Caco-2 (cell line): ENCODE measurements at places on chromosomes 2 and 18.

DNA sequence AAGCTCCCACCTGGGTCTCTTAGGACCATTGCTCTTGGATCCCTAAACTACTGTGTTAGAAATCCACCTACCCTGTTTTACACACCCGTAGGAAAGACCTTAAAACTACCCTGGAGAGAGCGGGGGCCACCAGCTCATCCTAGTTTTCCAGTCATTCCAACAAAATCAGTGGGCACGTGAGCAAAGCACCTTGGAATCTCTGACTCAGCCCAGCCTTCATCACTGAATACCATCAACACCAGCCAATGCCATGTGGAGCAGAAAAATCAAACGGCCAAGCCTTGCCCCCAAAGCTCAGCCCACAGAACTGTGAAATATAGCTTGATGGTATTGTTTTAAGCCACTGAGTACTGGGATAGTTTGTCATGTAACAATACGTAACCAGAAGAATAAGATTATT is 449.7 kb upstream of the CHAC2 start:
- DNase-seq: no peak

DNA sequence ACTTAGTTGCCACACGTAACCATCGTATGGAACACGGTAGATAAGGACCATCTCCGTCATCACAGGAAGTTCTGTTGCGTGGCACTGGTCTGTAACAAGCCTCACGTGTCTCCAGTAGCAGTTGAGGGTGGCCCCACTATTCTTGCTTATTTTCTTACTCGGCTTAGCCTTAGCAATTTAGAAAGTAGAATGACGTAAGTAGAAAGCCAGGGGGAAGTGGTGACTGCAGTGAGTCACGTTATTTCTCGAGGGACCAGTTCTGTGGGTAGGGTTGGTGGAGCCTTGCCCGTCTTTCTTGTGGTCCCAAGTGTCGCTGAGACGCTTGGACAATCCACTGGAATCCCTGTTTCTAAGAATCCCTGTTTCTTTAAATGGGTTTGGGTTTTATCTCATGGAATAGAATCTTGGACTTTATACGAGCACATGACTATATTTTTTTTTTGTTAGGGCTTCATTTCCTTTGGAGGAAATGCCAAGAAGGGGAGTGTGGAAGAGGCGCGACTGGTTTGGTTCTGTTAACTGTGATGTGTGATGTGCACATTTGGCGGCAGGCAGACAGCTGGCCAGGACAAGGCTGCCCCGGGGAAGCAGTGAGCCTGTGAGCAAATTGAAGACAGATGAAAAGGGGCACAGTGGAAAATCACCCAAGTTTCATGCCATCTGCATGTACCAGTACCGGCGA is 96.2 kb downstream of the CABLES1 start:
- no peak for DNase-seq

DNA sequence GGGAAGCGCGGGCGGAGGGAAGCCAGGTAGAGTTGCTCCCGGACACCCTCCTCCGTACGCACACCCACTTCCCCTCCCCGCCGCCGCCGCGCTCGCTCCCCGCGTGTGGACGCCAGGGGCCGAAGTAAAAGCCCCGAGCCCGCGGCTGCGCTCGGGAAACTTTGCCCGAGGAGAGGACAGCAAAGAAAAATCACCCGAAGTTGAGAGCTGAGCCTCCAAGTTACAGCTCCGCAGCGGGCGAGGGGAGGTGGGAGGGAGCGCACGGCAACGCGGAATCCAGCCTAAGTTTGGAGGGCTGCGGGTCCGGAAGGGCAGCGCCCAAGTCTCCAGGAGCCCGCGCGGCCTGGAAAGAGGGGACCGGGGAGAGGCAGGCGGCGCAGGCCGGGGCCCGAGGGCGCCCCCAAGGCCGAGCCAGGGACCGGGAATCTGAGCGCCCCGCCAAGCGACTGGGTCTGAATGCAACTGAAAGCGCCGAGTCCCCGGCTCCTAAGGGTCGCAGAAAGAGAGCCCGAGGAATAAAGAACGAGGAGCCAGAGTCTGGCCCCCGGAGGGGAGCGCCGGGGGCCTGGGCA is 706 bp upstream of the BCL11A start:
- no peak for DNase-seq

DNA sequence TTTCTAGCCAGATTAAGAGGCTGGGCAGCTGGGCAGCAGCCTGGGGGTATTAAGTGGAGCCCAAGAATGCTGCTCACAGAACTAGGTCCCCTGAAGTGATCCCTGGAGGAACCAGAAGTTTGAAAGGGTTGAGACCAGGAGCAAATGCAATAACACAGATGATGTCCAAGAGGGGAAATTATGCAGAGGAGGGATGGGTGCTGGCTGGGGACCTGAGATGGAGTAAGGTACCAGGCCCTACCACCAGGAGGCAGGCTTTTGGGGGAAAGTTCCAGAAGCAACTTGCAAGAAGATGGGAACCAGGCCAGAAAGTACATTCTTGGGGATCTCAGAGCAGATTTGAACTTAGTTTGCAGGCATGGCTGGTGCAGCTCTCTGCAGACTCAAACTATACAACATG is 175.1 kb downstream of the NCK2 start:
- peak; percentile 42 for DNase-seq

DNA sequence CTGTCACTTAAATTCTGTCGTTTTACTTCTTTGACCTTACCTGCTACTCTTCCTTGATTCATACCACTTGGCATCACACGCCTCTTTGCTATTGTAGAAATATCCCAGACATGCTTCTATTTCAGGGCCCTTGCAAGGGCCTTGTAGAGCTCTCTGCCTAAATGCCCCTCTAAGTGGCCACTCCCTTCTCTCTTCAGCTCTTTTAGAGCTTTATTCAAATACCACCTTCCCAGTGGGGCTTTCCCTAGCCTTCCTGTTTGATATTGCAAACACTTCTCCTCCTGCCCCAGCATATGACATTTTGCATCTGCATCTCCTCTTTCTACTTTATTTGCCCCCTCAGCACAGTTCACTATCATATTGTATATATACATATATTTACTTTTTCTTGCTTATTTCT is 54.0 kb downstream of the PELI1 start:
- no peak for DNase-seq

DNA sequence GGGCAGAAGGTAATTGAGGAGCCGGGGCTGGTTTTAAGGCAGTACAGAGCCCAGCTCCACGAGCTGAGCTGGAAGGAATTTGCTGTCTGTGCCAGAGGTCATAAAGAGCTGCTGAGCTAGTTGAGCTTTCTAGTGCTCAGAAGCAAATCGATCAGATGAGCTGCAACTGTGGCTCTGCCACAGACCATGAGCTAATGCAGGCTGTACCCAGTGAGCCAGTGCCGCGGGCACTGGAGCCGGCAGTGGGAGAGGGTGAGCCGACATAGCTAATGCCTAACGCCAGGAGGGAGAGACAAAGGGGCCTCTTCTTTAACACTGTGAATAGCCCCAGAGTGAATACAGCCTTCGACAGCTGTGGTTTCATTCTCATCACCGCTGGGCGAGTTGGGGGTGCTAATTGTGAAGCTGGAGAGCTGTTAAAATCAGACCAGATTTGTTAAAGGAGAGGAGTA is 410.1 kb upstream of the TCF4 start:
- DNase-seq: no peak

GRCh38 chr18:40877096-40877495 is 1077.9 kb upstream of the PIK3C3 start:
- DNase-seq: no peak

GRCh38 chr2:176830362-176830761 is 382.2 kb upstream of the HNRNPA3 start:
- DNase-seq: no peak

DNA sequence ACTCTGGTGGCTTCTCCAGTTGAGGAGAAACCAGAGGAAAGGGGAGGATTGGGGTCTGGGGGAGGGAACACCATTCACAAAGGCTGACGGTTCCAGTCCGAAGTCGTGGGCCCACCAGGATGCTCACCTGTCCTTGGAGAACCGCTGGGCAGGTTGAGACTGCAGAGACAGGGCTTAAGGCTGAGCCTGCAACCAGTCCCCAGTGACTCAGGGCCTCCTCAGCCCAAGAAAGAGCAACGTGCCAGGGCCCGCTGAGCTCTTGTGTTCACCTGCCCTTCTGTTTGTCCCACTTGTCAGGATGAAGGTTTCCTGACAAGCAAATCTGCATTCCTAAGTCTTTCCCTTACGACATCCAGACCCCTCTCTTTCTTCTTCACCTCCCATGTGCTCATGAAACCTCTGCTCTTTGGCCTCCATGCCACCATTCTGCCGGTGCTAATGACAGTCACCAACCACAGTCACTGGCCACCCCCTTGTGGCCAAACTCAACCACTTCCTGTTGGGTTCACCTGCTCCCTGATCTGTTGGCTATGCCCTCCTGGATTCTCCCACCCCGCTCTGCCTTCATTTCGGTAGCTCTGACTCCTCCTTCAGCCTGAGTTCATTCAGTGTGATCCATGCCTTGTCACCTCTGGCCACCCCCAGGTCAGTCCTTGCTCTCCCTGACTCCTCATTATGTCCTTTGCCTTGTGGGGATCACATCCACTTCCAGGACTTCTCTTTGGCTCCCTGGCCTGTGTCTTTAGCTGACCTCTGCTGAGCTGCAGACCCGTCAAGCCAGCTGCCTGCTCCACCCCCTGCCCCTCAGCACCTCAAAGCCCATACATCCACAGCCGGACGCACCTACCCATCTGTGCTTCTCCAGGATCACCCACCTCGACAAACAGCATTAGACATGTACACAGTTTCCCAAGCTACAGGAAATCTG is 17.6 kb downstream of the EMX1 start:
- DNase-seq: peak; percentile 70

DNA sequence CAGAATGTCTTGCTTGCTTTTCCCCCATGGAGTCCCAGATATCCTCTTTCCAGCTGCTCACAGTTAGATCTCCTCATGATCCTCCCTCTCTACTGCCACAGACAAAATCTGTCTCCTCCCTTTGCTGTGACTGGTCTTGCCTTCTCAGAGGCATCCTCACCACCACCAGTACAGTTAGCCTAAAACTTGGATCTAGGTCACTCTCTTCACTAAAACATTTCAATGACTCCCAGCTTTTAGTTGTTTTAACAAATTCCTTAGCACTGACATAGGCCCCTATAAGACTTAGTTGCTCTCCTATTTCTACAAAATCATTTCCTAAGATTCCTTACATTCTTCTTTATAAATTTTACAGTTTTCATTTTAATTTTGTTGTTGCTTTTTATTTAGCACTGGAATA is 734.2 kb upstream of the CHAC2 start:
- no peak for DNase-seq

- no peak for DNase-seq
Measured at GRCh38 chr2:31349160-31349559, 65.4 kb downstream of the XDH start.

- DNase-seq: no peak
Measured at GRCh38 chr2:26897807-26898479, 50.0 kb downstream of the DPYSL5 start.

GRCh38 chr2:240411261-240412160 is 24.0 kb upstream of the GPC1 start:
- DNase-seq: no peak

GRCh38 chr2:45981384-45981930 is 315.8 kb upstream of the EPAS1 start:
- no peak for DNase-seq

DNA sequence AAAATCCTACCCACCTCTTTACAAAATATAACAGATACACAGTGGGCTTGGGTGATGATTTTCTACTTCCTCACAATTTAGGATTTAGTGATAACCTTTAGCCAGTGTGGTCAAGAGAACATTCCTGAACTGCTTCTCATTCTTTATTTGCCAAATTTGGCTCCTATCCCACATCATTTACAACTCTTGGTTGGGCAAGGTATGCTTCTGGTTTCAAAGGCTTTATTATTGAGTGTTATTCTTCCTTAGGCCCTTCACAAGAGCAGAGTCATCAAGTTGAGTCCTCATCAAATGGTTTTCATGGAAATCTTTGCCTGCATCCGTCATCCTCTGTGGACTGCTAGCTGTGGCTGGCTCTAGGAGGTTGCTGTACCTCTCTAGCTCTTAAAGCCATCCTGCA is 472.0 kb upstream of the ETAA1 start:
- DNase-seq: no peak

- no peak for DNase-seq
Measured at GRCh38 chr2:99670768-99671734, 181.2 kb upstream of the REV1 start.

GRCh38 chr18:46073474-46074331 is 1.6 kb upstream of the PSTPIP2 start:
- DNase-seq: peak; percentile 72

- DNase-seq: no peak
Measured at GRCh38 chr2:195162194-195162593, 494.8 kb upstream of the SLC39A10 start.

GRCh38 chr2:129737660-129738527 is 241.6 kb upstream of the RAB6C start:
- DNase-seq: no peak

DNA sequence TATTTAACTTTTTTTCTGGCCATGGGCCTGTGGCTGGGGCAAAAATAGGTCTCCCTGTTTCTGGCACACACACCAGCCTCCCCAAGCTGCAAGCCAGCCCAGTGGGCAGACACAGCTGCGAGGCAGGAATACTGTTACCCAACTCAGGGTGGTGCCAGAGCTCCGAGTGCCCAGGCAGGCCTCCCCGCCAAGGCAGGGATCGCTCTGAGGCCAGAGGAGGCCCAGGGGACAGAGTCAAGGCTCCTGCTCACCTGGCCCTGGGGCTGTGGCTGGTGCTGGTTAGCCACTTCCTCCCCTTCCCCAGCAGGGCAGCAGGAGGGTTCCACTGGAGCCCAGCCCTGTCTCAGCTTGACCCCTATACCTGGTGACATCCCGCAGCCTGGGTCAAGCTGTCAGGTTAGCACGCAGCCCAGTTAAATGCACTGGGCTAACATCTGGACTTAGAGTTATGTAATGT is 67.1 kb upstream of the EPAS1 start:
- DNase-seq: no peak

DNA sequence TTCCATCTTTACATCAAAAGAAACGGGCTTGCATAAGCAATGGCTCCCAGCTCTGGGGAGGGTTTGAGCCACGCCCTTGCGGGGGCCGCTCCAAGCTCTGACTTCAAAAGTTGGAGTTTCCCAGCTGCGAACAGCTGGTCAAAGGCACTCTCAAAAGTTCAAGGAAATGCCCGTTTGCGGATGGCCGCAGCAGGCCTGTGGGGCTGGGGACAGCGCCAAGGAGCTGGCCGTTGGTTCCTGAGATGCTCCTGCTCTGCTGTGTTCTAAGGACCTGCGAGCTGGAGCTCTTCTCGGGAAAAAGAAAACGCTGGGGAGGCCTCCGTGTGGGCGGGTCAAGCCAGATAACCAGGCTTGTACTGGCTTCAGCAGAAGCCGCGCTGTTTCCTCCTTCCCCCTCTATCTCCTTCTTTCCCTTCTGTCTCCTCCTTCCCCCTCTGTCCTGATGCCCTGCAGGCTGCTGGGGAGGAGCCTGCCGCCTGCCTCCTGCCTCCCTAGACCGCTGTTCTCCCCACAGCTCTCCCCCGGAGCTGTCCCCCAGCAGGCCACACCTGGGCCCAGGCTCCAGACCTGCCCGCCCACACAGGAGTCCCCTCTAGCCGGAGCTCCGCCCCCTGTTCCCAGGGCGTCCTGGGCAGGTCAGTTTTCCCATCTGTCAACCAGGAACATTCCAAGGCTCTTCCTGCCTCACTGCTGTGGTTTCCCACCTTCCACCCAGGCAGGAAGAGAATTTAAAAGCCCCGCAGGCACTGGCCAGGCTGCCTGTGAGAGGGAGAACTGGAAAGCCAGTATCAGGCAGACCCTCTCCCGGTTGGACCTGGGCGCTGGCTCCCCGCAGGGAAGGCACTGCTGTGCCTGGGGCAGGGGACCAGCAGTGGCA is 14.1 kb downstream of the KLF11 start:
- DNase-seq: peak; percentile 90
